ENCODE measurements at places on chromosomes 11 and 22.
A peak's percentile ranks its signal among the peaks of the same experiment; 100 is the strongest.

GRCh38 chr11:47620836-47621378, 21.5 kb downstream of the MTCH2 start:
- DNase-seq, result no peak

- DNase-seq, result no peak
Measured at GRCh38 chr22:24768537-24769374, 5.8 kb downstream of the PIWIL3 start.

- no peak for DNase-seq
Measured at GRCh38 chr22:42080287-42080686, 787 bp downstream of the SMDT1 start.

- no peak for DNase-seq
Measured at GRCh38 chr22:46824980-46825544, 62.6 kb downstream of the TBC1D22A start.

- no peak for DNase-seq
Measured at GRCh38 chr11:82225930-82226329, 507.7 kb downstream of the FAM181B start.

DNA sequence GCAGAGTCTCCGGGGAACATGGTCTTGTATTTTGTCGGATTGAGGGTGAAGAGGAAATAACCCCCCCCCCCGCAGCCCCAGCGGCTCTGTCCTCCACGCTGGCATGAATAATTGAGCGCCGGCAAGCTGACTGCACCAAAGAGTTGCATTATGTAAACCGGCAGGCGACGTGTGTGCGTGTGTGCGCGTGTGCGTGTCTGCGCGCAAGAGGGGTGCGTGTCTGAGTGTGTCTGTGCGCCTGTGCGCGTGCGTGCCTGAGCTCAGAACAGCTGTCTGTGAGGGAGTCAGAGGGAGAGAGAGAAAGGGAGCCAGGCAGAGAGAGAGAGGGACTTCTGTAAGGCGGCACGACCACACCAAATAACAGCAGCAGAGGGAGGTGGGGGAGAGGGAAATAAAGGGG, 94.4 kb downstream of the SCN3B start:
- DNase-seq, result no peak

DNA sequence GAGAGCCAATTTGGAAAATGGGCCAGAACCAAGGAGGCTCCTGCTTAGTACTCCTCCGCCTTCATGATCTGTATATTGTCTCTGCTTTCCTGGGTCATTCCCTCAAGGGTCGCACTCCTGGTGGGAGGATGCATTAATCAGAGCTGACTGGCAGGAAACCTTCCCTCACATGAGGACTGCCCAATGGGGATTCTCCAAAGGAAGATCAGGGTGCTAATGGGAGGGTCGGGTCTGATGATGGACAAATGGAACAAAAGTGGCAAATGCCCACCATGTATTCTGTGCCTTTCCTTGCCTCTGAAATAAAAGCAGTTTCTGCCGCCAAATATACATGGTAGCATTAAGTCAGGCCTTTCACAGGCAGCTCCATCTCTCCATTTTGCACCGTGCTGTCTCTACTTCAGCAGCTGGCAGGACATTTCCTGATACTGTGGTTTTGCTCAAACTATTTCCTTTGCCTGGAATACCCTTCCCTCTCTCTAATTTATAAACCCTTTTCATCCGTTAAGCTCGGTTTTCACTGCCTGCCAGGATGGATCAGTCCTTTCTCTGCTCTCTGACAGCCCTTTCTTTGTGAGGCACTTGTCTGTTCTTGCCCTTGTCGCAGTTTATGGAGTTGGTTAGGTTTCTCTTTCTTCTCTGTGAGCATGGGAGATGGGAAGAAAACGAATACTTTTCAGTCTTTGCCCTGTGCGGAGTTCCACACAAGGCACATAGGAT, 13.5 kb downstream of the SREBF2 start:
- DNase-seq, result no peak

DNA sequence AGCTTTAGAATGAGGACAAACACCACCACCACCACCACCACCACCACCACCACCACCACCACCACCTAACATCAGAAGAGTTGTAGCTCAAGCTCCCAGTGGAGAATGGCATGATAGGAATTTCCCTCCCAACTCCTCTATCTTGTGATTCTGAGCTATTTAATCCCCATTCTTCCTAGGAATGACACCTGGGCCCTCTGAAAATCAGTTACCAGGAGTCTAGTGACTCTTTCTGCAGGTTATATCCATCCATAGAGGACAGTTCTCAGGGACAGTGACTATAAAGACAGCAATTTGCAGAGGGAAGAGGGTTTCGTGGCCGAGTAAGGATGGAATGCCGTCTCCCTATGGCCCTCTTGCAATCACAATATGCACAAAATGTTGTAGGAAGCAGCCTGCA, 27.8 kb downstream of the MYH9 start:
- DNase-seq, result no peak

DNA sequence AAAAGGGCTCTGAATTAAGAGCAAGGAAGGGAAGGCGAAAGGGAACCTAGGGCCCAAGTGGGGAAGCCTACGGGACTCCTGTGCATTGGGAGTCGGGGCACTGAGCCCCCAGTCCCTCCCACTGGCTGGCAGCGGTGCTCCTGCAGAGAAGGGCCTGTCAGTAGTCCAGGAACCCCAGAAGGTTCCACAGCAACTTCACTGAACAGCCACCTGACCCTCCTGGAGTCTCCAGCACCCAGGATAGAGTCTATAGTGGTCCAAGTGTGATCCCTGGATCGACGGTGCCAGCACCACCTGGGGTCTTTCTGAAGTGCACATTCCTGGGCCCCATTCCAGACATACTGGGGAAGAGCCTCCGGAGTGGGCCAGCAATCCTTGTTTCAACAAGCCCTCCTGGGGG, 100.0 kb upstream of the B3GAT1 start:
- no peak for DNase-seq

DNA sequence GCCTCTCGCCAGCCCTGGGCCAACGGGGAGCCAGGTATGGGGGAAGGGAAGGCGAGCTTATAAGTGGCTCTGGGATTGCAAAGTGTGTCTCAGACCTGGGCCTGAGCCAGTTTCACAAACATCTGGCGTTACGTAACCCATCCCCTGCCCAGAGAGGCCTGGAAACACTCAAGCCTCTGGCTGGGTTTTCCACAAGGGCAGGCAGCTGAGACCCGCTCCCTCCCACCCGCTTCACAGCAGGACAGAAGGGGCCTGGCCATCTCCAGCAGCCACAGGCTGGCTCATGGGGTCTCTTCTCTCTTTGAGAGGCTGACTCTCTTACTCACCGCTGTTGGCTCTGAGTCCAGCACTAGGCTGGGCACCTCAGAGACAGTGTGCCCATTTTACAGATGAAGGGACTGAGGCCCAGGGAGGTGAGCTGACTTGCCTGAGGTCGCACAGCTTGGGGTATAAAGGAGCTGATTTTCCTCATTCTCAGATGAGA, 44.5 kb downstream of the TRIOBP start:
- DNase-seq, result no peak

DNA sequence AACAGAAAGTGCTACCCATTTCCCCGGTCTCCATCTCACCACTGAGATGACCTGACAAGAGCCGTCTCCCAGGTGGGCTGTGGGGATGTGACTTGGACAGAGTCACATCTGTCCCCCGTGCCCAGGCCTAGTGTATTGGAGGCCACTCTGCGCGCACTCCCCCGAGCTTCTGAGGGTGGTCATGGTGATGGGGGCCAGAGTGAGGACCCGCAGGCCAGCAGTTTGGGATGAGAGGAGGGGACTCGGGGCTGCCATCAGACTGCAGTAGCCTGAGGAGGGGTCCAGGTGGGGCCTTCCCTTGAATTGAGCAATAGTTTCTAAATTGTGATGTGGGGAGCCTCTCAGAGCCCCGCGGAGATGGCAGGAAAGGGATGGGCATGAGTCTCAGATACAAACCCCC, 852.6 kb downstream of the TBC1D22A start:
- no peak for DNase-seq

DNA sequence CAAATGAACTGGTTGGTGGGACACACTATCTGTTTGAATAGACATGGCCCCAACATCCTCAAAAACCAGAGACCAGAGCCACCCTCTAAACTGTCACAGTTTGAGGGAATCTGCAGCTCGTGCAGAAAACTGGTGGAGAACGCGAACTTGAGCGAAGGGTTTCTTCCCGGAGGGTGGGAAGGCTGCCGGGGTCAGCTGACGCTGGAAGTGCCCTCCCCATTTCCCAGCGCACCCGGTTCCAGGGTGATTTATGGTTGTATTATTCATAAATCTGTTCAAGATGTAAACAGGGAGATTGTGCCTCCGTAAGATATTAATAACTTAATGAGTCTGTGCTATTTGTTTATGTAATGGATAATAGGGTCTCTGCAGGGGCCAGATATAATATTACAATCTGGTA, 1396.7 kb downstream of the BRD1 start:
- DNase-seq, result no peak

GRCh38 chr22:19962246-19962908, 20.8 kb upstream of the TXNRD2 start:
- DNase-seq, result peak; percentile 57

- no peak for DNase-seq
Measured at GRCh38 chr11:22787551-22788162, 41.9 kb downstream of the SVIP start.

GRCh38 chr22:39545386-39546365, 13.1 kb upstream of the RPS19BP1 start:
- peak; percentile 58 for DNase-seq

GRCh38 chr11:64444838-64445441, 86.0 kb downstream of the RPS6KA4 start:
- DNase-seq, result no peak

DNA sequence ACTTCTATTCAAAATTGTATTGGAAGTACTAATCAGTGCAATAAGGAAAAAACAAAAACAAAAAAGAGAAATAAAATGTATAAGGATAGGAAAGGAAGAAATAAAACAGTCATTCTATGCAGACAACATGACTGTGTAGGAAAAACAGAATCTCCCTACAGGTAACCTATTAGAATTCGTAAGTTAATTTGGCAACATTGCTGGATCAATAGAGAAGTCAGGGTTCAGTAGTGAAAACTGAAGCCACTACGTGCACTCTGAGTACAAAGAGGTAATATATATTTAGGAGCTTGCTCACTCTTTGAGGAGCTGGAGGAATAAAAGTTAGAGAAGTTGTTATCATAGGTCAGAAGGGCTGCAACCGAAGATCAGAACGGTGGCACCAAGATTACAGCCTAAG, 84.0 kb upstream of the BMAL1 start:
- no peak for DNase-seq

- DNase-seq, result no peak
Measured at GRCh38 chr11:108662700-108663099, 2.2 kb upstream of the DDX10 start.

- no peak for DNase-seq
Measured at GRCh38 chr11:83070044-83070701, 1.5 kb downstream of the RAB30 start.

DNA sequence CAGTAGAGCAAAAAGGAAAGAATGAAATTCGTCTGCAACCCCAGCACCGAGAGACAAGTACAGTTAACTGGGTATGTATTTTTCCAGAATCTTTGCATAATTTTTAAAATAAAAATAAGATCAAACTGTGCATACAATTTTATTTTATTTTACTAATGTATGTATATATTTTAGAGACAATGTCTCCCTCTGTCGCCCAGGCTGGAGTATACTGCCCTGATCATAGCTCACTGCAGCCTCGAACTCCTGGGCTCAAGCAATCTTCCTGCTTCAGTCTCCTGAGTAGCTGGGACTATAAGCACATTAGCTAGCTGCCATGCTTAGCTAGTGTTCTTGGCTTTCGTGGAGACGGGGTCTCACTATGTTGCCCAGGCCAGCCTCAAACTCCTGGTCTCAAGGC, 18.8 kb upstream of the DRD2 start:
- no peak for DNase-seq

DNA sequence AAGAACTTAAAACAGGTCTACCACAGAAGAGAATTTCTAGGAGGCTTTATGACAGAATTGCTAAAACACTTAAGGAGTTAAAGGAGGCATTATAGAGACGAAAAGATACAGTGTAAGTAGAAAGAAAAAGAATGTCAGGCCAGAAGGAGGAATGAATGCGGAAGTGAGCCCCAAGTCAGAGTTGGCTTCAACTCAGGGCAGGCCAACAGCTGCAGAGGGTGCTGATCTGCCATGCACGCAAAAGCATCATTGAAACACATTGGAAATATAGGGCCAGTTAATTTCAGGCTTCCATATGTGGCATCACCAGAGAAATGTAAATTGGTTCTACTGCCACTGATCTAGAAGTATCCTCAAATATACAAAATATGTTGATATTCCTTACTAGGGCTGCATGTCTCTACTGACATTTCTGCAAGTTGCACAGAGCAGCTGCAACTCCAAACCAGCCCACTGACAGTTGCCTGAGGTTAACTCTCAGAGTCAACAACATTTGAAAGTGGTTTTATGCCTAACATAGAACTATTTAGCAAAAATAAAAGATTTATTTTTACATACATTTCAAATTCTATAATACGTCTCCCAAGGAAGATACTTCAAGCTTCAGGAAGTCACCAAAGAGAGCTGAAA, 324.1 kb downstream of the C11orf87 start:
- DNase-seq, result no peak
